Right renal pelvis (tissue), 4 donors: ENCODE measurements at places on chromosomes 6 and 20. TPM values are rescaled to one million over a fixed set of nuclear protein-coding genes. Genes with fewer than 3 reads are reported as not detected.

SIRPB1 gene
- 1.1 TPM for polyA plus RNA-seq

RCAN2 gene
- polyA plus RNA-seq, result 28.7 TPM

TOP1 gene
- 121 TPM for polyA plus RNA-seq

RUNX2 gene
- 2.9 TPM for polyA plus RNA-seq

NR2E1 gene
- not detected for polyA plus RNA-seq

PI3 gene
- polyA plus RNA-seq, result not detected

LY6G6F gene
- polyA plus RNA-seq, result 0.68 TPM

FOXA2 gene
- polyA plus RNA-seq, result not detected

MYB gene
- 4.5 TPM for polyA plus RNA-seq

THBD gene
- 5.2 TPM for polyA plus RNA-seq

CST7 gene
- 0.31 TPM for polyA plus RNA-seq

HLA-DRB5 gene
- 51.0 TPM for polyA plus RNA-seq

SNX9 gene
- 46.9 TPM for polyA plus RNA-seq

RFX6 gene
- polyA plus RNA-seq, result 0.08 TPM

CLVS2 gene
- polyA plus RNA-seq, result 0.22 TPM

HCK gene
- 2.0 TPM for polyA plus RNA-seq

PDYN gene
- 0.23 TPM for polyA plus RNA-seq
